Activated T-helper 1 cell treated with anti-CD3 and anti-CD28 coated beads, Interleukin-12 subunit alpha, Interleukin-12 subunit beta, Interleukin-2, Interleukin-4 antibody, amounts not matched to agents 30 ng/mL and 10 ng/mL and 1 ng/mL, durations not matched to agents 14 hours and 24 hours and 36 hours (primary cell): ENCODE measurements at places on chromosomes 2 and 18. TPM values are rescaled to one million over a fixed set of nuclear protein-coding genes. Genes with fewer than 3 reads are reported as not detected.

Gene KHK
- total RNA-seq: 12.2 and 12.4 TPM in 2 replicates

Gene FAP
- total RNA-seq: not detected in 2 replicates

Gene SMIM21
- total RNA-seq: not detected in 2 replicates

Gene IL1RL1
- total RNA-seq: 3.9 and 4.8 TPM in 2 replicates

Gene GALNT5
- total RNA-seq: not detected in 2 replicates

Gene MBP
- total RNA-seq: 57.3 and 63.6 TPM in 2 replicates

Gene CRACDL
- 0.13 and 0.32 TPM in 2 replicates for total RNA-seq

Gene NFATC1
- 102 and 103 TPM in 2 replicates for total RNA-seq

Gene RNF152
- total RNA-seq: 0.56 and 0.65 TPM in 2 replicates

Gene CHRND
- total RNA-seq: not detected in 2 replicates

Gene CTDP1
- 45.9 and 47.2 TPM in 2 replicates for total RNA-seq

Gene SEPTIN2
- total RNA-seq: 203 and 219 TPM in 2 replicates

Gene CEP68
- 4.0 and 5.5 TPM in 2 replicates for total RNA-seq

Gene MOCOS
- 0.17 and 0.47 TPM in 2 replicates for total RNA-seq
